Stimulated activated CD4-positive, alpha-beta T cell treated with anti-CD3 and anti-CD28 coated beads, Interleukin-4, amount 100 ng/mL, for 4 hours (primary cell): ENCODE measurements at places on chromosomes 2 and 18.

- DNase-seq, result no peak
These were observed 354.9 kb downstream of the OSR1 start for GRCh38 chr2:19003554-19003953.

- no peak for DNase-seq
These were observed 19.8 kb downstream of the SMIM21 start for GRCh38 chr18:75407468-75408437.

DNA sequence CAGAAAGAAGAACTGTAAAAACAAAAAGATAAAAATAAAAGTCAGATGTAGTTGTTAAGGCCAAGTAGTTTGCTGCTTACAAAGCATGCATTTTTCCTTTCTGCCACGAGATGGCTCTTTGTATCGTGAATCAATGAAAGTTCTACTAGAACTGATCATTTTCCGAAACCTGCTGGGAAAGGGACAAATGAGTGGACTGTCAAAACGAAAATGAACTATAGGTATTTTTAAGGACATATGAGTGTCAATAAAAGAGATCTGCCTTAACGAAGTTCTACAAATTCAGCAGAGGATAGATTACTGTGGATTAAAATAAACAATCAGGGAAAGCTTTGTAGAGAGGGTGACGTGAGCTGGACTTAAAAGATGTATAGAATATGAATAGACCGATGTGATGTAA lies 15.0 kb upstream of the ELOA2 start:
- DNase-seq, result no peak

GRCh38 chr18:31614044-31614443 lies 22.4 kb downstream of the TTR start:
- DNase-seq, result no peak

DNA sequence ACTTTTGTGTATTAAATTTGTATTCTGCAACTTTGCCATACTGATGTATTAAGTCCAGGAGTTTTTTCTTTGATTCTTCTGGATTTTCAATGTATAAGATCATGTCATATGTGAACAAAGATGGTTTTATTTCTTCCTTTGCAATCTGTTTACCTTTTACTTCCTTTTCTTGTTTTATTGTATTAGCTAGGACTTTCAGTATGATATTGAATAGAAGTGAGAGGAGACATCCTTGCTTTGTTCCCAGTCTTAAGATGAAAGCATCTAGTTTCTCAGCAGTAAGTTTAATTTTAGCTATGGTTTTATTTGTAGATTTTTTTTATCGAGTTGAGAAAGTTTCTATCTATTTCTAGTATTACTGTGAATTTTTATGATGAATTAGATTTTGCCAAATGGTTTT lies 25.5 kb downstream of the VRK2 start:
- no peak for DNase-seq

DNA sequence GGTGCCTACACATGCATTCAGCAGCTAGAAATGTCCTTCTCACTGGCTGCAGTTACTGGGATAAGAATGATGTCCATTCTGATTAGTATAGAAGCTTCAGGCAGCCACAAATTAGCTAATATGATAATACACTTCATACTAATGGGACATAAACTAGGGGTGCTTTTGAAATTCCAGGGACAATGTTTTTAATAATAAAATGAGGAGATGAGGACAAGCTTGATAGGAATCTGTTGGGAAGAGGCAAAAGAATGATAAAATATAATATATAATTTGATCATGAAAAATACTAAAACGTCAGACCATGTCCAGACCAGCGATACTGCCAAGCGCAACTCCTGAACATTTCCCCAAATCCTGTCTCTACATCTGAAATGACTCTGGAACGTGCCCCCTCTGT lies 157.1 kb downstream of the RIT2 start:
- DNase-seq, result no peak

GRCh38 chr2:101811226-101812015 lies 113.9 kb downstream of the MAP4K4 start:
- no peak for DNase-seq

DNA sequence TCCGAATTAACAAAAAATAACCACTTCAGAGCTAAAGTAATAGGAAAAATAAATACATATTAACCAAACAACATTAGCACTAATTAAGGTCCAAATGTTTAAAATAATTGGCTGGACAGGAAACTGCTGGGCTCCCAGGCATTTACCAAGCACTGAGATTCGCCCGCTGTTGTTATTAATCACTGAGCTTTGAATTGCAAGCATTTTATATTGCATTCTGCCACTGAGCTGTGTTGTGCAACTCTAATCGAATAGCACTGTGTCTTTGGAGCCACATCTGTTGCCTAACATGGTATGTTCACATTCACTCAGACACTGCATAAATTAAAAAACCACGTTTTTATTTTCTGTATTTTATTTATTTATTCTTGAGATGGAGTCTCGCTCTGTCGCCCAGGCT lies 88.9 kb downstream of the SOWAHC start:
- no peak for DNase-seq

DNA sequence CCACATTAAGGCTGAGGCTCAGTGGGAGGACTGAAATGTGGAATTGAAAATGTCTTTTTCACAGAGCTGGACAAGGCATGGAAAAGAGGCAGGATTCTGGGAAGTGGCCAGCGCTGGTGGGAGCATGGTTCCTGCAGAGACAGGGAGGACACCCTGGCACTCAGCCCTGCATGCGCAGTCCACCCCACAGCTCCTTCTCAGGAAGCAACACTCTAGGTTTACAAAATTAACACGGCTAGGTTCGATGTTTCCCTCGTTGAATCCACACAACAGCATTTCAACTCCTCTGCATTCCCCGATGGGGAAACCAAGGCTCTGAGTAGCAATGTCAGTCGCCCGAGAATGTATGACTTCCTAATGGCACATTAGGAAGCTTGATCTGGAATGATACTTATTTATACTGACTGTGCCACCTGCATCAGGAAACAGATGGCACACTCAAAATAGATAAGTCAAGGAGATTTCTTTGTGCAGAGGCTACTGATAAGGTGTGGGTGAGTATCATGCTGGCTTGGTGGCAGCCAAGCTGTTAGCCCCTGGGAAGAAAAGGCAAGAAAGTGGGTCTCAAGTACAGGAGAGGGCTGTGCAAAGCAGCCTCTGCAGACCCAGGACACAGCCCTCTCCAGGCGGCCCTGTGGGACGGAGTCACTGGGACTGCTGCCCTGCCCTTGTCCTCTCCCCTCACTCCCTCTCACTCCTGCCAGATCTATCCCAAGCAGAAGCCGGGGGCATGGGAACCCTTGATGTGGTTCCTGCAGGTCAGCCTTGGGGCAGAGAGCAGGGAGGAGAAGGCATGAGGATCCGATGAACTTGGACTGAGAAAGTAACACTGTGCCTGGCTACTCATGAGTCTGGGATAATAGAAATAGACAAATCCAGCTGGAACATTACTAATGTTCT lies 158.4 kb upstream of the FHL2 start:
- DNase-seq, result no peak

GRCh38 chr18:39434223-39434920 lies 1868.8 kb upstream of the CELF4 start:
- no peak for DNase-seq

DNA sequence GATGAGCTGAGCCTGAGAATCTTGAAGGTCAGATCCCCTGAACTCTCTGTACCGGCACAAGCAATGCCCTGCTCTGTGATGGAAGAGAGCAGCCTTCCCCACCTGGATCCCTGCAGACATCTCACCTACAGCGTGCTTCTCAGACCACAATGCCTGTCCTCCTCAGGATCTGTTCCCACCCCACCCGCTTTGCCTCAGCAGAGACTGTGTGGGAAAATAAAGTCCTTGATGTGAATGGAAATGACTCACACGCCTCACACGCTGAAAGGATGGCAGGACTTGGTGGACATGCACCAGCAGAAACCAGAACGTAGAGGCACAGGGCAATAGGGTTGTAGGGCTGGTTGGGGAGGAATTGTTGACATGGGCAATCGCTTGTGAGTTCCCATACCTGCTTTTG lies 117.9 kb upstream of the POU3F3 start:
- DNase-seq, result no peak

GRCh38 chr18:46243095-46243494 lies 138.9 kb downstream of the HAUS1 start:
- no peak for DNase-seq

DNA sequence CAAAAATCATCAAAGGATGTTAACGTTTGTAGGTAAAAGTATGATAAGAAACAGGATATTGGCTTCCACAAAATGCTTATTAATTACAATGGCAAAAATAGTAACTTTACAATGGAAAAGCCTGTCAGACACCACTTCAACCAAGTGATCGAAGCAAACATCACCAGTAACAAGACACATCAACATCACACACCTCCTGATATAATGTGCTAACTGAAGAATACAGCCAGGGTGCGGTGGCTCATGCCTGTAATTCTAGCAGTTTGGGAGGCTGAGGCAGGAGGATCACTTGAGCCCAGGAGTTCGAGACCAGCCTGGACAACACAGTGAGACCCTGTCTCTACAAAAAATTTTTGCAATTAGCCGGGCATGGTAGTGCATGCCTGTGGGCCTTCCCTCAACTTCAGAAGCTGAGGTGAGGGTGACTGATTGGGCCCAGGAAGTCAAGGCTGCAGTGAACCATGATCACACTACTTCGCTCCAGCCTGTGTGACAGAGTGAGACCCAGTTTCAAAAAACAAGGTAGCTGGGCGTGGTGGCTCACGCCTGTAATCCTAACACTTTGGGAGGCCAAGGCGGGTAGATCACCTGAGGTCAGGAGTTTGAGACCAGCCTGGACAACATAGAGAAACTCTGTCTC lies 15.0 kb downstream of the MGAT4A start:
- no peak for DNase-seq

- no peak for DNase-seq
These were observed 112.5 kb downstream of the SMAD7 start for GRCh38 chr18:48838166-48838775.

- DNase-seq, result no peak
These were observed 64.5 kb upstream of the RPE start for GRCh38 chr2:209937893-209938292.

DNA sequence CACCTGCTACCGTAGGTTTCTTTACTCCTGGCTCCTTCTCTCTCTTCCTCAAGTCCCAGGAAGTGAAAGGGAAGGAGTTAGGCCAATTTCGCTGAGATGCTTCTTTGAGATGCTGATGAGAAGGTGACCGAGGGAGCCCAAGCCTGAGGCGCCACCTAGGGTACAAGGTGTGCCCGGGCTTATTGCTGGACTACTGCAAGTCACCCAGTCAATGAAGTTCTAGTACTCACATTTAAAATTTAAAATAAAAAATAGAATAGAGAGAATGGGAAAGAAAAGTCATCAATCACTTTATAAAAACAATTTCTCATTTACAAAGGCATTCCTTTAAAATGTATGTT lies 45.3 kb downstream of the ACAA2 start:
- no peak for DNase-seq

DNA sequence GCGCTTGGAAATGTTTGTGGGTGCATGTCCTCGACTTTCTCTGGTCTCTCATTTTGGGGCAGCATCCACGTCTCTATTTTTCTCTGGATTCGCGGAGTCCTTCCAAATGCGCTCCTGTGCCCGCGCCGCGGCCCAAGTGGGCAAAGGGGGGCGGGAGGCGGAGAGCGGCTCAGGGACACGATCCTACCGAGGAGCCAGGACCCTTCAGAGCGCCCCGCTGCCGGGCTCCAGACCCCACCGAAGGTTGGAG lies 990 bp downstream of the EPAS1 start:
- no peak for DNase-seq
